ENCODE measurements at places on chromosomes 2 and 18.

- no peak for DNase-seq
Measured at GRCh38 chr2:129080715-129081476, 762.2 kb upstream of the HS6ST1 start.

GRCh38 chr2:223076573-223076972 is 24.6 kb downstream of the KCNE4 start:
- no peak for DNase-seq

DNA sequence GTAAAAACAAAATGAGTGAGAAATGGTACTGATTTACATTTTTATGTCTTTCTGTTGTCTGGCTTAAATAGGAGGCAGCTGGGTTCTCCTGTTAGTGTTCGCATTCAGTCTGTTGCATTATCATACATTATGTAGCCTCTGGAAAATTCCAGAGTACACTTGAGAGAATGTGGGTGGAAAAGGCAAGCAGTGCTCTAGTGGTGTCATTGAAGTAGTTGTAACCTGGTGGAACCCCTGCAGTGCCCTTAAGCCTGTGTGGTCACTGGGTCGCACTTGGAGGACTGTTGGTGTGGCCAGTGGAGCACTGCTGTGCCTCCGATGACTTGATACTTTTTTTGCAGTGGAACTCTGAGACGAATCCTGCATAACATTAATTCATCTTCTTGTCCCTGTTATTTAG is 52.4 kb downstream of the USP14 start:
- no peak for DNase-seq

- DNase-seq, result peak; percentile 39
Measured at GRCh38 chr2:120291401-120292311, 39.0 kb downstream of the RALB start.

- no peak for DNase-seq
Measured at GRCh38 chr2:151056870-151057269, 204.8 kb downstream of the RBM43 start.

DNA sequence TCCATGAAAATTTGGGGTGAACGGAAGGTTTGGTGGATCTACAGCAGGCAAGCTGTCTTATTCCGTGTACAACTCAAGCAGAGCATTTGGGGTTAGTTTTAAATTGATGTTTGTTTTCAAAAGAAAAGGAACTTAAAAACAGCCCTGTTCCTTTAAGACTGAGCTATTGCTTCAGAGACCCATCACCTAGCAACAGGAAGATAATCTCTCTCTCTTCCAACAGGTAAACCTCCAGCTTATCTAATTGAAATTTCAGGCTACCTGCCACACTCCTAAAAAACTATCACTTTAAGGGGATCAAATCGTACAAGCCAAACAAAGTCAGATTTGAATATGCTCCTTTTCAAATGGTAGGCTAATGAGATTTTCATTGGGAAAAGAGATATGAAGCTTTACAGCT is 101.8 kb downstream of the RNF152 start:
- no peak for DNase-seq

DNA sequence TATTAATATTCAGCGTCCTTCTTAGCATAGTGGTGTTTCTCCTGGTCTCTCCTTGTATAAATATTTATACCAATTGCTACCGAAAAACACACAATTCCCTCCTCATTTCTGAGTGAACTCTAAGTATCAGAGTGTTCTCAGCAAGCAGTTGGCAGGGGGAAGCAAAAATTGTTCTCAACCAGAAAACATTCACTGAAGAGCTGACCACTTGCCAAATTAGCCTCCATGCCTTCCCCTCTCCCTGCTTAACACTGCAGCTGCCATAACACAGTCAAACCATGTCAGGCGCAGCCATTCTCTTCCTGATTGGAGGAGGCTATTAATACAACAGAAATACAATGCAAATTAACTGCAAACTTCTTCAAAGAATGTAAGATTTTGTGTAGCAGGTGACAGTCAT is 105.0 kb downstream of the COL6A3 start:
- DNase-seq, result no peak

- DNase-seq, result no peak
Measured at GRCh38 chr2:14524803-14525080, 107.8 kb upstream of the LRATD1 start.

GRCh38 chr18:998936-999335 is 94.3 kb downstream of the ADCYAP1 start:
- DNase-seq, result no peak

DNA sequence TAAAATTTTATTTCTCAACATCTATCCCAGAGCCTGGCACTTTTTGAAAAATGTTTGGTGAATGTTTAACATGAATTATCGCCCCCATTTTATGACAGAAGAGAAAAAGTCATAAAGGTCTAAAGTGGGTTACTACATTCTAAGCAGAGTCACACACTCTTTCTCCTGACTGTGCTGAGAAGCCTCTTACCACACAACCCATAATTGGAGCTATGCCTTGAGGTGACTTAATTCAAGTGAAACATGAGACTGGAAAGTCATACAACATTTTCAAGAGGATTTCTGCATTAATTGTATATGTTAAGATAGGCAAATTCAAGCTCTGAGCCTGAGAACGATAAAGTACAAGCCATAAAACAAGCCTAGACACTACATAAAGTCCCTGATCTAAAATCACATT is 3.1 kb upstream of the DSEL start:
- DNase-seq, result no peak

- DNase-seq, result no peak
Measured at GRCh38 chr18:66769375-66769774, 165.5 kb upstream of the CDH19 start.

GRCh38 chr2:10781746-10782145 is 30.8 kb downstream of the PDIA6 start:
- no peak for DNase-seq

DNA sequence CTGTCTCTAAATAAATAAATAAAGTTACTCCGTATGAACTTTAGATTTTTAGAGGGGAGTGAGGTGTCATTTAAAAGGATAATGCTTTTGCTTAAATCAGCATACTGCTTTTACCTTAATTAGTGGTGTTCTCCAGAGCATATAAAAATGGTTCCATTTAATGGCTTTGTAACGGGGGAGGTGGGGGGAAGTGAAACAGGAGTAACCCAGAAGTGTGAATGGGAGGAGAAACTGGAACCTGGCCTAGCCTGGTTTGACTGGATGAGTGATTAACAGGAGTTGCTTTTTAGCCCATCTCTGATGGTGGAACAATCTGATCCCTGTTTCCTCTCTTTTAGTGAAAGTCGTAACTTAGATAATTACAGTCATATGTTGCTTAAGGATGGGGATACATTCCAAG is 1.6 kb downstream of the CNDP2 start:
- no peak for DNase-seq

DNA sequence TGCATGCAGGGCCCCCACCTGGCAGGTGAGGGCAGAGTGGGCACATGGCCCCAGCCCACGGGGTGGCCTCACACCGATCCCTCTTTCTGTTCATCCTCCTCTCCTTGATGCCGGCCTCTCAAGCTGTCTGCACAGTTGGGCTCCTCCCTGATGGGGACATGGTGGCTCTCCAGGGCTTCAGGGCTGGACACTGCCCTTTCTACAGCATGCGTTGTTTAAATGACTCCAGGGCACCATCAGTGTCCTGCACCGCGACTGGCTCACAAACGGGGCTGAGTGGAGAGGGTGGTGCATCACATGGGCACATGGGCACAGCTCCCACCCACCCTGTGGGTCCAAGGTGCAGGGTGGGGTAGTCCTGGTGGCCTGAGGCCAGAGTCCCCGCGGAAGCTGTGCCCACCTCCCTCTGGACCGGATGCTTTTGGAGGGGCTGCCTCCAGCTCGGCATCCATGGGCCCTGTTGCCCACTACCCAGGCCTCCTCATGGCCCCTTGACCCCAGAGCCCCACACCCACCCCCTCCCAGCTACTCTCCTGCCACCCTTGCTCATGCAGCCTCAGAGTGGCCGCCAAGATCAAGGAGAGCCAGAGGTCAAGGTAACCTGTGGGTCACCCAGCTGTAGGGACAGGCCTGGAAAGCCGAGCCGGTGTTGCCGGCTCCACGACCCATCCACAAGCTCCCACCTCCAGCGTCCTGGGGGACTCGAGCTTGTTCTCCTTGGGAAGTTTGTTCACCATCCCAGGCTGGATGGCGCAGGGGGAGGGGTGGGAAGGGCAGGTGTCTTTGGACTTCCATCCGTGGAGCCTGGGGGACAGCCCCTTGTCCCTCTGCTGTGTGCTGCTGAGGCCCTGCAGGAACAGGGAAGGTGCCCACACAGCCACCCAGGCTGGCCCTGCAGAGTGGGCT is 12.3 kb upstream of the SNED1 start:
- no peak for DNase-seq

DNA sequence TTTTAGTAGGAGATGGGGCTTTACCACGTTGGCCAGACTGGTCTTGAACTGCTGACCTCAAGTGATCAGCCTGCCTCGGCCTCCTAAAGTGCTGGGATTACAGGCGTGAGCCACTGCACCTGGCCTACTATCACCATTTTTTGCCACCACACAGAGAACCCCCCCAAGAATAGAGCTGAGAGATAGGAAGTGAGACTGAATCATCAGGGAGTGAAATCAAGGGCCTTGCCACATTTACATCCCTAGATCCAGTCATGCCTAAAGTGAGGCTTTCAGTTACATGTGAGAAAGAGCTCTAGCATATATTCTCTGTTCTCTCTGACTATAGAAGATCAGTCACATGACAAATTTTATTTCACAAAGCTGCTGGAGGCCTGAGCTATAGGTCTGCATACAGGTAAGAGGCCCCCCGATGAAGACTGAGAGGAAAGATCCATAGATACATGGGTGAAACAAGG is 28.0 kb upstream of the KCMF1 start:
- no peak for DNase-seq

DNA sequence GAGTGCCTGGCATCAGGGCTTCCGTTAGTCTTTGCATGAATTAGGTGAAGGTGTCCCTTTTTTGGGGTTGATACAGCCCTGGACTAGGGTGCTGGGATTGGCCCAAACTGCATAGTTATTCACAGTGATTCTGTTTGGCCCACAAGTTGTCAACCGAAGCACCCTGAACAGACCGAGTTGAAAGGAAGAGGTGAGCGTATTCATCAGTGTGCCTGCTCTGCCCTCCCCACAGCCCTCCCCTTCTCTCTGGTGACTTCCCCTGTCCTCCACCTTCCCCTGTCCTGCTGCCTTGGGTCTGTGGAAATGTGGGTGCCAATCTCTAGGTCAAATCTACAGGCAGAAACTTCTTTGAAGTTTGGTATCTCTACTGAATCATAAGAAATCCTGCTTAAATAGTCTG is 330.5 kb downstream of the DYSF start:
- no peak for DNase-seq

DNA sequence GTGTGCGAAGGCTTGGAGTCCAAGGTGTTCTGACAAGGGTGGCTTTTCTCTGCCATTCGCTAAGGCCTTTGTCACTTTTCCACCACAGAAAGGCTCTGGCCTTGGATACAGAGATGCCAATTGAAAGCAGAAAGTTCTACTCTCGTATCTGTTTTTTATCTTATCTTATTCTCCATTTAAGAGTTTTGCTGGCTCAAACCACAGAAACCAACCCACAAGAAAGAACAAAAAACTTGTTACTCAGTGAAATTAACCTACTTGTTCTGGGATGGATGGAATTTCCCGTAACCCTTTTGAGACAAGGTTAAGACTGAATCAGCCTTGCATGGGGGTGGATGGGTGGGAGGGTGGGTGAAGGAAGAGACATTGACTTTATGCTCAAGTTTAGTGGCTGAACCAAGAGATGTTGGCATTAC is 221.7 kb downstream of the CDH20 start:
- no peak for DNase-seq
